Myocyte (in vitro differentiated cells): ENCODE measurements at places on chromosomes 4 and X. TPM values are rescaled to one million over a fixed set of nuclear protein-coding genes. Genes with fewer than 3 reads are reported as not detected.

The HERC5 gene
- total RNA-seq, result 1.5 and 4.9 TPM in 2 replicates

The PNMA6A gene
- 0.21 and 0.35 TPM in 2 replicates for total RNA-seq

The TRIM61 gene
- total RNA-seq, result not detected in 2 replicates

The UGT2B15 gene
- total RNA-seq, result not detected in 2 replicates

The PIR gene
- 4.6 and 7.3 TPM in 2 replicates for total RNA-seq

The LRAT gene
- not detected in 2 replicates for total RNA-seq

DNA sequence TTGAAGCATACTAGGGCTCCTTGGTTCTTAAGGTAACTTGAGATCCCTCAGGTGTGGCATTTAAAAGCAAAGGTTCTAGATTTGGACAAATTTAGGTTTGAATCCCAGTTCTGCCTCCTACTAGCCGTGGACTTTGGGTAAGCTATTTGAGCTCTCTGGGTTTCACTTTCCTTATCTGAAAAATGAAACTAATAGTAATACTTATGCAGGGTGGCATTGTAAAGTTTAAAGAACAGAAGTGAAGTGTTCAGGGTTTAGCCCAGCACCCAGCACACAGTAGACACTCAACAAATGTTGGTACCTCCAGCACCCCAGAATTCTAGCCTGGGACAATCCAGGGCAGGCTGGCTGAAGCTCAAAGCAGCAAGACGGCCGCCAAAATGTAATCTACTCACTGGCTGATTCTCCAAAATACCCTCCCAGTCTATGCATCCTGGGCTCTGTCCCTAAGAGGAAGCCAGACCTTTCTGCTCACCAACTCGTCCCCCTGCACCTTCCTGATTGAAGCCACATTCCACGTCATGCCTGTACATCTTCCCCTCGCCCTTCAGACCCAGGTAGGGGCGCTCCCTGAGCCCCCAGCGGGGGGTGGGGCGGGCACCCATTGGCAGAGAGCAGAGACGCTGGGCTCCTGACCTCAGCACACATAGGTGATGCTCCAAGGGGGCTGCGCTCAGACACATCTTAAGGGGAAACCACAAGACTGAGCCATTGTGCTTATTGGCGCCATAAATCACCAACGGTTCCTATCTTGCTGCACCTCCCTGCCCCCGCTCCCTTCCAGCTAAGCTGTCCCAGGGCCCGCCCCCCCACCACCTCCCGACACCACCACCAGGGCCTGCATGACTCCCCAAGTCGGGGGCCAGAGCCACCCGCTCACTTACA, 160.6 kb downstream of the BCOR start:
- DNase-seq, result no peak

- peak; percentile 58 for DNase-seq
These were observed 32.1 kb downstream of the TSPAN5 start for GRCh38 chr4:98626350-98626749.

- peak; percentile 2 for DNase-seq
These were observed 55.6 kb downstream of the SLITRK4 start for GRCh38 chrX:143580266-143580665.

DNA sequence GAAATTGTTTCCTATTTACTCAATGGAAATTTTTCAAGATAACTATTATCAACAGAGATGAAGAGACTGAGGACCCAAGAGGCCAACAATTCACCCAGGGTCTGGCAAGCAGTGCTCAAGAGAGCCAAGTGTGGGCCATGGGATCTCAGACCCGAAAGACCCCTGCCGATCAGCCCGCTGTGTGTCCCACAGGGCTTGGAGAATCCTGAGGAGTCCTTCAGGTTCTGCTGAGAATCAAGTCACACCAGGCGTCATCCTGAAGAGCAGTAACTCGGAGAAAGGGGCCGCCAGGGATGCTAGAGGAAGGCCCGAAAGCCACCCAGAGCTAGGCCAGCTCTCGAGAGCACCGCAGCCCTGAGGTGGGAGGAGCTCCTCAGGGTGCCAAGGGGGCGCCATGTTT, 48.7 kb downstream of the FGFRL1 start:
- DNase-seq, result no peak
